ENCODE measurements at places on chromosomes 1 and 21.

DNA sequence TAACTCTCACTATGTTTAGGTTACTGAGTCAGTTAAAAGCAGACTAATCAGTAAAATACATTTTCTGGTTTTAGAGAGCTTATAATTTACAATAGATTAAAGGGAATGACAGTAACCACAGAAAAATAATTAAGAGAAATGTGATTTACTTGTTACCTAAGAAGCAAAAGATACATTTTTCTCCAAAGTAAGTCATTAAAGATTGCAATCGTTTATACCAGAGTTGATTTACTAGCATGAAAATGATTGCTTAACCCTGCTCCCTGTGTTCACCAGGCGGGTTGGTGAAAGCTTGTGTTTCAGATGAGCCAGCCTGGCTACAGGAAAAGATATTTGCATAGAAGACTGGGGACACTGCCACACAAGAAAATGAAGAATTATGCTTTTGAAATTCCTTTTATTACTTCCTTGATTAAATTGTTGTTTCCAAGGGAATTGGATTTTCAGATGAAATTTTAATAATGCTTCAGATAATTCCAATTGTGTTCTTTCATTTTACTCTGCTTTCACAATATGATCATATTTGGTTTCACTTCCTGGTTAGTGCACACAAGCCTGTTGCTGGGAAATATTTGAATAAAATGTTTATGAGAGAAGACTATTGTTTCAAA, 27.9 kb downstream of the LRRC8B start:
- peak; percentile 80 for DNase-seq

GRCh38 chr1:167057241-167057688, 32.9 kb downstream of the GPA33 start:
- DNase-seq, result peak; percentile 66

DNA sequence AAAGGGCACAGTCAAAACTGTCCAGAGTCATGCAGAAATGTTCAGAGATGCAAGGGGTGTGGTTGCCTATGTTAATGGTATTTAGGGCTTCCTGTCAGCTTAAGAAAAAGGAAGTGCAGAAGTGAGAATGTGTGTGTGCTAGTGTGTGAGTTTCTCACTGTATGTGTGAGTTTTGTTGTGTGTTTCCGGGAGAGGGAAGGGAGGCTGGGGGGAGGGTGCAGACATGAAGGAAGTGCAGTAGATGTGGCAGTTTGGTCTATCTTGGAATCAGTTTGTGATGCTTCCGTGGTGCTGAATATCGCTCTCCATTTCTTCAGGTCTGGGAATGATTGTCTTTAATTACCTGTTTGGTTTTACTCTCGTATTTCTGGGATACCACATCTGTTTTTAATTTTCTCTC, 16.5 kb upstream of the ATP6V1G3 start:
- DNase-seq, result no peak

DNA sequence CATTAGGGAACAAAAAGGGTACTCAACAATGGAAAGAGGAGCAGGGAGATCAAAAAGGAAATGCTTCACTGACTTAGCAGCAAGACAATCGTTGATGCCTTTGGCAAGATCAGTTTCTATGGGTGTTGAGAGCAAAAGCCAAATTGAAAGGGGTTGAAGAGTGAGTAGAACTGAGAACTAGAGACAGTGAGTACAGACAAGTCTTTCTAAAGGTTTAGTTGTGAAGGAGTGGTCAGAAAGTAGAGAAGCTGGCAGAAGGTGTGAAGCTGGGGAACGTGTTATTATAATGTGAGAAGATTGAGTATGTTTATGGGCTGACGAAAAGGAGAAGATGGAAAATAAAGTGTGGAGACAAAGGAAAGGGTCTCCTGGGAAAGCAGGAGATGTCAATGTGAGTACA, 221.2 kb upstream of the USP25 start:
- DNase-seq, result no peak

DNA sequence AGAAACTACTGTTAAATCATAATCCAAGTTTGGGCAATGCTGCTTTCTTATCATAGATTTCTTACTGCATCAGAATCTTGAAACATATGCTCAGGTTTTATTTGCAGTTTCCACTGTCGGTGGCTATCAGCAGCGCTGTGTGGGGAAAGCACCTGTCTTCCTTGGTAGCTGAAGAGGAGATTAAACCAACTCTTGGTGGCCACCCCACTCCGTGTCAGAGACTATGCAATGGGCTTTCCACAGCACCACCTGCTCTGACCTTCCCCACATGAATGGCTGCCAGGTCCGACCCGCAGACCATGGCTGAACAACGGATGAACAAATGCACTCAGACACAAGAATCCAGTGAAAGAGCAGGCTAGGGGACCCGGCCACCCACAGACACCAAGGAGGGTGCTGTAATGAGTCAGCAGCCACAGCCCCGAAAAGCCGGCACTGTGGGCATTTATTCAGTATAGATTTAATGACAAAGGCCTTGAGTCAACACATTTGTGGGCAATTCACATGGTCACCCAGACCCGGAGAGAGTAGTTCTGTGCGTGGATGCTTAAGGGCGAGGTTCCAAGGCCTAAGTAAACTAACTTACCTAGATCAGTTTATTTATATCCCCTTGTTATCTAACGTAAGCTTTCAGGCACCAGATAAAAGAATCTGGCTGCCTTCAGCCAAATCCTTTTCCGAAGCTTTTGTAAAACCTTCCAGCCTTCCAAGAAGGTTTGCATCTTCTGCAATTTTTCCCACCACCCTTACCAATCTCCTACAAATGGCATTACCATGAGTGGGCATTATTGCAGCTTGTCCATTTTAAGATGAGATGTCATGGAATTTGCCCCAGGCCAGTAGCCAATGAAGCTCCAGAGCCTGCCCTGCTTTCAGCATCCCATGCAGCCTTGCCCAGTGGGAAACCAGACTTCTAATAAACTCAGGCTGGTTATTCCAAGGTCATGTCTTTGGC, 82.7 kb downstream of the HLCS start:
- DNase-seq, result no peak

GRCh38 chr1:6867729-6868659, 82.7 kb downstream of the CAMTA1 start:
- DNase-seq, result no peak

- DNase-seq, result no peak
These were observed 12.0 kb downstream of the PROK1 start for GRCh38 chr1:110462964-110463363.

- DNase-seq, result no peak
These were observed 34.9 kb upstream of the VASH2 start for GRCh38 chr1:212915245-212916091.

GRCh38 chr1:76330991-76331603, 256.6 kb downstream of the ST6GALNAC3 start:
- no peak for DNase-seq

DNA sequence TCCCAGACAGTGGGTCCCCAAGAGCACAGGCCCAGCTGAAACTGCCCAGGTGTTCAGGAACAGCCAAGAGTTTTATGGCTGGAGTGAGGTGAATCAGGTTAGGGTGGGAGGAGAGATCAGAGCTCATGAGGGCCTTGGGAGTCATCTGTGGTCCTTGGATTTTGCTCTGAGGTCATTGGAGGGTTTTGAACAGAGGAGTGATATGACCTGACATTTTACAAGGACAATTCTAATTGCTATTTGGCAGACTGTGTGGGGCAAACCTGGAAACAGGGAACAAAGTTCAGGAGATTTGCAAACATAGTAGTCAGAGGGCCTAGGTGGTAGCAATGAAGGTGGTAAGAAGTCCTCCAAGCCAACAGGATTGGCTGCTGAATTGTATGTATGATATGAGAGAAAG, 31.1 kb upstream of the LRRN2 start:
- DNase-seq, result no peak

DNA sequence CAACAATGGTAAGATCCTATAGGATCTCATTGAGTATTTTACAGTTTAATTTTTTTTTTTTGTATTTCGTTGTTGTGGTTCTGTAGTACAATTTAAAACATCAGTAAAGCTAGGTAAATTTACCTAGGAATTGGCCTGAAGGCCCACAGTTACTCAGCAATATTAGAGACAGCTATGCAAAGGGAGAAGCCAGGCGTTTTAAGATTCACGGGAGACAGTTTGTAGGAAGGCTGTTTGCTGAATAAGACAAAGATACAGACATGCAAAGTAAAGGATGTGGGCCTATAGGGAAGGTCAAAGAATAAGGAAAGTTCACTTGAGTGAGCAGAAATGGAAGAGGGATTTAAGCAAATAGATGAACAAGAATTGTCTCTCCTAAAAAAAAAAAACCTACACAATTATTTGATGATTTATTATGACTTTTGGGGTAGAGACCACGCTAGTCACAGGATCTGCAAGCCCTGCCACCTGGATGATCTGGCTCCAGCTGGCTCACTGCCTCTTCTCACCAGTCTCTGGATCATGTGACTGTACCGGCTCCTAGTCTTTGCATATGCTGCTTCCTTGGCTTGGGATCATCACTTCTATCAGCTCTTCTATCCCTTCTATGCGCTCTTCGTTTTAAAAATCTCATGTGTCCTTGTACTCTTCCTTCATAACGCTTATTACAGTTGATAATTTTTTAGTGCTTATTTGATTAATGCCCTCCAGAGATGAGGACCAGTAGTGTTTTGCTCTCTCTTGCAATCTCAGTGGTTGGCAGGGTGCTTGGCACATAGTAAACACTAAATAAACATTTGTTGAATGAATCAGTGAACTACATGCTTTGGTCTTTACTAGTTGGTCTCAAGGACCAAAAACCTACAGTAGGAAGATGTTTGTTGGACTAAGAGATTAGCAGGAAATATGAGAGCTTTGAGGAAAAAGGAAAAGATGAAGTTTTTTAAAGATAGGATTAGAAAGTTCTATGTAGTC, 14.1 kb downstream of the DYRK1A start:
- no peak for DNase-seq

- no peak for DNase-seq
These were observed 53.0 kb downstream of the PRRX1 start for GRCh38 chr1:170716835-170717429.

DNA sequence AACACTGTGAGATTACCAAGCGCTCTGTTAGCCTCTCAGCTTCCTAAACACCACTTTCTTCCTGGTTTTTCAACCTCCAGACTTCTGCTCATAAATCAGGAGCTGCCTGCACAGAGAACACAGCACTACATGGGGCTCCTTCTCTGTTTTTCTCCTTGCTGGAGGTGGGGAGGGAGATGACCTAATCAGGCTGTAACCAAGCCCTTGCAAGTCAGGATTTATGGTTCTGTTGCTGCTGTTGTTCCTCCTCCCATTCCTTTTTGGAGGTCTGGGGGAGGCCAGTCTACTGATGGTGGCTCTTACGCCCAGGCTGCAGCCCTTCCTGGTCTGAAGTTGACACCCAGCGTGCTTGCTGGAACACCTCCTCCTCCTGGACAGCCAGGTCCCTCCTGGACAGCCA, 80.9 kb upstream of the AJAP1 start:
- no peak for DNase-seq

DNA sequence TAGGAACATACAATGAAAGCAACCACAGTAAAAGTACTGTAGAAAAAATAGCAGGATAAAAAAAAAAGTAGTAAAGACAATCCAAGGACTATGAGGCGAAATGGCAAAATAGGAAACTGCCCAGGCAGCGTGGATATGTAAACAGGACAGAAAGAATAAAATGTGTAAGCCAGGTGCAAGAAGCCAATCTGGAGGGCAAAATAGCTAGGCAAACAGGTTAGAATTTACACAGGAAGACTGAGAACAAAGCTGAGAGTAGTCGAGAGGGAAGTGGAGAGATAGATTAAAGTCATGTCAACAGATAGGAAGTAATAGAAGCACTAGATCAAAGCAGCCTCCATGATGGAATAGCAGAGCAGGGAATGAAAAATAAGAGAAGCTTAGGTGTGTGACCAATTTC, 124.2 kb upstream of the B3GALT2 start:
- DNase-seq, result no peak

GRCh38 chr1:97758541-97759057, 162.2 kb downstream of the DPYD start:
- DNase-seq, result no peak

DNA sequence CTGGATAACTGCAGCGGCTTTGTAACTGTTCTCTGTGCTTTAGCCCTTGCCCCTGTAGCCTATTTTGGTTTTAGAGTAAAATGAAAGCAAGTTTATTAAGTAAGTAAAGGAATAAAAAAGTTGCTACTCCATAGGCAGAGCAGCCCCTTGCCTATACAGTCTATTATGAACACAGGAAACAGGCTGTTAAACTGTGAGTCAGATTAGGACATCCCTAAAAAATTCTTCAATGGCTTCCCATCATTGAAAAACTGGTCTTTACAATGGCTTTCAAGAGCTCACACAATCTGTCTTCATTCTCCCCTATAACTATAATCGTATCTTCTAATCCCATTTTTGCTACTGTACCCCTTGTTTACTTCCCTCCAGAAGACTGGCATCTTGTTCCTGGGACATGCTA, 43.0 kb downstream of the ATG4C start:
- no peak for DNase-seq

DNA sequence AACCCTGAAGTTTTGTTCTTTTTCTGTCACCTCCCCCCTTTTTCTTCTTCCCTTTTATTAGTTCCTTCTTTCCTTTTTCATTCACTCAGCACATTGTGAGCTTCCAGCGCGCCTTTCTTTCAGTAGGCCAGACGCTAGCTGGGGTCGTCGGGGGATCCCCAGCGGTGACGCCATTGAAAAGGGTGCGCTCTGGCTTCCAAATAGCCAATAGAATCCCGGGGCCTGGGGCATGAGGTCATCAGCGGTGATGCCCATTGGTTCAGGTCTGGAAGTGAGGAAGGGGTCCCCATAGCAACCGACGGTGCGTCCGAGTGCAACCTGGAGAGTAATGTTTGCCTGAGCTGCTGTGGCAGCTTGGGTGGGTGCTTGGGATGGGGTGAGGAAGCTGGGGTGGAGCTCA, 6.9 kb upstream of the EFNA3 start:
- DNase-seq, result no peak

DNA sequence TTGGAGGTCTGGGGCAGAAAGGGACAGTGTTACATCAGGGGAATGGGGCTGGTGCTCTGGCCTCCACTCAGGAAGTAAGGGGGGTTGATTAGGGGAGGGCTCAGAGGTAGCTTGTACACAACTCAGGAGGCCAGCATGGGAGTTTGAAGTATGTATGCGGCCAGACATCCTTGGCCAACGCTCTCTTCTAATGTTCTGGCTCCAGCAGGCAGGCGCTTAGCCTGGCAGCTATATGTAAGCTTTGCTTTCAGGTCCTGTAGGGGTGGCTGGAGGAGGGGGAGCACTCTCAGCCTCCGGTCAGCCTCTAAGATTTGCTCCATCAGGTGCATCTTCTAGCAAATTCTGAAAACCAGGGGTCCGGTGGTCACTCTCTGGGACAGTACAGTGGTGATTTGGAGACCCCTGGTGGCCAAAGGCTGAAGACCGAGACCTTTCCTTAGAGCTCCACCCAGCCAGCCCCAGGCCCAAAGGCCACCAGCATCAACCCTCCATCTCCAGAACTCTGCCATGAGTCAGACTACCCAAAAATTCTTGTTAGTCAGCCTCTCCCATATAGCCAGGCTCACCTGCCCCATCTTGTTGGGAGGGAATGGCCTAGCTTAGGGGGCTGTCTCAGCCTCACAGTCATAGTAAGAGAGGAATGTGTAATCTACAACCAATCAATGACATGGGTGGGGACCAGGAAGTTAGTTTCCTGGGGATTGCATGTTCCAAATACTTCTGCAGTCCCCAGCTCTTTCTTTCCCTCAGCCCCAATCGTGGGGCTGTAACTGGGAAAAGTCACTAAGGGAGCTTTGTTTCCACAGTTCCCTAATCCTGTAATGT, 9.7 kb upstream of the COL8A2 start:
- DNase-seq, result peak; percentile 22

Data from DMS79 treated with DMSO at 0.1 percent for 48 hours (cell line).